ENCODE measurements at places on chromosomes 2 and 18.

DNA sequence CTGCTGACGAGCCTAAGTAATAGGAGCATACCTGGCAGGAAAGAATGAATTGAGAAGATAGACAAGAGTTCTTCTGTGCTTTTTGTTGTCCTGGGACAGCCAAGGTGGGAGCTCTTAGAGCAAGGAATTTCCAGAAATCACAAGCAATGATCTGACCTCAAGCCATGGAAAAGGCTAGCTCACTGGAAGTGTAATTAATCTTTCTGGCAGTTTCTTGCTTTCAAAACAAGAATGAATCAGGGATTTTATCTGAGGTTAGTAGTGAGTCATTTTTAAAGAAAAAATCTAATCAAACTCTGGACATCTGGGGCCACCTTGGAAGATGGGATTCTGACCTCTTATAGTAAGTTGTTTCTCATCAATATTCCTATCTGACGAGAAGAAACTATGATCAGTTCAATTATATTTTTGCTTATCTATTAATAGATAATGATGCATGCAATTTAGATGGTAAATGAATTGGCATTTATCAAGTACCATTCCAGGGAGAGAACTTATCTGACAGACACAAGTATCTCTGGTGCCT lies 98.0 kb downstream of the ADCYAP1 start:
- no peak for DNase-seq

- DNase-seq = no peak
Measured at GRCh38 chr2:3639015-3639630, 18.9 kb upstream of the ALLC start.

DNA sequence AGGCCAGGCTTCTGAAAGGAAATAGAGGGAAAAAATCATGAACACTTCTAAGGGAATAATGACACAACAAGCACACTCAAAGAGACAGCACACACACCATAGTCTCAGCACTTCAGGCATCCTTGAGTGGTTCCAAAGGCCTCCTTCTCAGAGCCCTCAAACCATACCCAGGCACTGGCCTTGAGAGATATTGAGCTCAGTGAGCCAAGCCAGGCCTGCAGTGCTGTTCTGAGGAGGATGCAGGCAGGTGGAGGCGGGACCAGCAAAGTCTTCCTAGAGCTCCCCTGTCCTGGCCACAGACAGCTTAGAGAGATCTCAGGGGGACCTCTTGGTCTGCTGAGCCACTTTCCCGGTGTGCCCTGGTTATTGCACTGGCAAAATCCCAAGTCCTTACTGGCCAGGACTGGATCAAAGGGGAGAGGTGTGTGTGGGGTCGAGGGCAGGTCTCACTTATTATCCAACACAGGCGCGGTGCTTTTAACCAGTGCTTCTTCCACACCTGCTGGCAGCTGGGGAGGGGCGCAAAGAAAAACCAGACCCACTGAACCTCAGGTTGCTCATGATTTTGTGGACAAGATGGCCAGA lies 86.8 kb upstream of the HAAO start:
- no peak for DNase-seq

DNA sequence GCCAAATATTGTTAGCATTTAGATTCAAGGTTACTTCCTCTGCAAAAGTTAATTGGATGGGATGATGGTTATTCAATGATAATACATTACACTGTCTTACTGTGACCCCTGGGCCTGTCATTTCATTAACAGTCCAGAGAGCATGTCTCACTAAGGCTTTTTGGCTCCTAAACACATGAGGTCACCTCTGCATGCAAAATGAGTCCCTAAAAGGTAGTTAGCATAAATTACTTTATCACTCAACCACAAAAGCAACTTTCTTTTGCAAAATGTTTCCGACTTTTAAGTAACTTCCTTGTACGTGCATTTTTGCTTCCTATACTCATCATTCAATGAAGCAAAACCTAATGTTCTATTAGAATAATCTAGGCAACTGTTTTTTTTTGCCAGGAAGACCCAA lies 16.8 kb upstream of the AGFG1 start:
- no peak for DNase-seq

DNA sequence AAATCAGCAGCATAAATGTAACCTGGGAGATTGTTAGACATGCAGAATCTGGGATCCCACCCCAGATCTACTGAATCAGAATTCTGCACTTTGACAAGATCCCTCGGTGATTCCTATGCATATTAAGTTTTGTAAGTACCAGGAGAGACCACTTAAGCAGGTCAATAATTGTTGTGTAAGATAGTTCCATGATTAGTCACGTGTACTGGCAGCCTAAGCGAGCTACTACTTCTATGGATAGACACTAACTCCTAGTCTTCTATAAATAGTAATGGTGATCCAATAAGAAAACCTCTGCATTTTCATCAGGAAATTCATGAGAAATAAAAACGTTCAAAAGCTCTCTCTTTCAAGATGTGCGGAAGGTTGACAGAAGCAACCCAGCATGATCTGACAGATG lies 988.2 kb upstream of the CHAC2 start:
- no peak for DNase-seq

- DNase-seq = no peak
Measured at GRCh38 chr2:136305517-136306192, 187.7 kb upstream of the CXCR4 start.

DNA sequence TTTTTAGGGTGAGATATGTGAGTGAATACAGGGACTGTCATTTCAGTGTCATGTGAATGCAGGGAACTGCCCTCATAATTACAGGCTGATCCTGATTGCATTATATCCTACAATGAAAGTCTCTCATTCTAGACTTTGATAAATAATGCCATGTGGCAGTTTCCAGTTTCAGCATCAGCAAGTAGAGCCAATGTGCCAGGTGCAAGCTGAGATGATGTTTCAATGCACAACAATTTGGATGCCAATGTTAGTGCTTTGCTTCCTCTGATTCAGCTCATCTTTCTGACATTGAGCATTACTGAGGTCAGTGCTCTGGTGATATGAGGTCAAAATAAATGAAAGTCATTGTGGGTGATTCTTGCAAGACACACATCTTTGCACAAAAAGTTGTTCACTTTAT lies 63.7 kb upstream of the TFPI start:
- DNase-seq = no peak

DNA sequence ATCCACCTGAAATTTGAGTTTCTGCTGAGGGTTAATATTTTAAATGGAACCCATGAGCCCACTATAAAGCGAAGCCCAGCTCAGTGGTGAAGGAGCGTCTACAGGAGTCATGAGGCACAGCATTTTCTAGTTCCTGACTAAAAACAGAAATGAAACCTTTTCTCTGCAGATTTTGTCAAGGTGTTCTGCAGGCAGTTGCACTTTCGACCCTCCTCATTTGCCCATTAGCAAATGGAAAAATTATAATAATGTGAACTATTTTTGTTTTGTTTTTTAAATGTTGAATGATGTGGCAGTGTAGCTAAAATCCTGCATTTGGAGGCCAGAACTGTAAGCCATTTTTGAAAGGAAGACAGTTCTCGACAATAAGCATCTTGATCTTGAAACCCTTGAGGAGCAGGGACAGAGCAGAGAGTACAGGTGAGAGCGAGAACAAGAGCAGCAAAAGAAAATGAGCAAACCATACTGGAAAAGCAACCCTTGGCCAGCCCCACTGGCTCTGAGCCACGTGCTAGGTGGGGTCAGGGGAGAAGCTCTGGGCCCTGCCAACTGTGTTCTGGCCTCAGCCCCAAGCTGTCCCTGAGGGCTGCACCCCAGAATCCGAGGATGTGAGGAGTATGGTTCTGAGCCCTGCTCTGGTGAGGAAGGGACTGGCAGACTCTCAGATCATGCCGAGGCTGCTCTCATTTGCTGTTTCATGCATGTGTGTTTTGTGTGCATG lies 26.4 kb upstream of the COPS8 start:
- no peak for DNase-seq

DNA sequence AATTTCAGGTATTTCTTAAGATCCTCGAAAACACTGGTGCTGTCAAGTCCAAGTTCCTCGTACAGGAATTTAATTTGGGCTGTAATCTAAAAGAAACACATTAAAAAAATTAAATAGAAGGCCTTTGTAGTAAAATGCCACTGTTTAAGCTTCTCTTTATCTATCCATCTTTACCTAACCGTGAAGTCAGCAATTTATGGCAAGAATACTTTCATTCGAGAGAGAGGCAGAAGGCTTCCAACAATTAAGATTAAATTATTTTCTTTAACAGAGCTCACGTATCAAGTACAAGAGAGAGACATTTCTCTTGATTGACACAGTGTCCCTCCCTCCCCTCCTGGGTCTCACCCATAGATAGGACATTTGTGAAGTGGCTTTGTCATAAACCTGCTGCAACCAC lies 39.9 kb downstream of the PREPL start:
- no peak for DNase-seq

- no peak for DNase-seq
Measured at GRCh38 chr2:26224095-26224494, 20.3 kb downstream of the HADHA start.

- no peak for DNase-seq
Measured at GRCh38 chr18:68843473-68844089, 45.7 kb downstream of the CCDC102B start.

DNA sequence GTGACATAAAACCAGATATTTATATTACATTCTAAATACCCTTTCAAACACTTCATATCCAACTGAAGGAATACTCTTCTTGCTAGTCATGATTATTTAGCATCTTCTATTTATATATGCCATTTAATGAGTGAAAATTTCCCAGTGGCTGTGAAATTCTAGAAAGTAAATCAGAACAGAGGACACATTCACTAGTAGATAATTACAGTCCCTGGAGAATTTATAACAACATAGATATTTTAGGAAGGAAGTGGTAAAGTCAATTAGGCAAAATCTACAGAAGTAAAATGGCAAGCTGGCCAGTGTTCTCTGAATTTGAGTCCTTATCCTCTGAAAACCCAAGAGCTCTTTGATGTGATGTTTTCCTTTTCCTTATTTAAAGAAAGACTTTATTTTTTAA lies 121.8 kb downstream of the PMAIP1 start:
- no peak for DNase-seq

- DNase-seq = no peak
Measured at GRCh38 chr2:11758647-11759046, 12.2 kb downstream of the LPIN1 start.

- DNase-seq = no peak
Measured at GRCh38 chr2:232282508-232283055, 96.0 kb upstream of the ALPP start.

DNA sequence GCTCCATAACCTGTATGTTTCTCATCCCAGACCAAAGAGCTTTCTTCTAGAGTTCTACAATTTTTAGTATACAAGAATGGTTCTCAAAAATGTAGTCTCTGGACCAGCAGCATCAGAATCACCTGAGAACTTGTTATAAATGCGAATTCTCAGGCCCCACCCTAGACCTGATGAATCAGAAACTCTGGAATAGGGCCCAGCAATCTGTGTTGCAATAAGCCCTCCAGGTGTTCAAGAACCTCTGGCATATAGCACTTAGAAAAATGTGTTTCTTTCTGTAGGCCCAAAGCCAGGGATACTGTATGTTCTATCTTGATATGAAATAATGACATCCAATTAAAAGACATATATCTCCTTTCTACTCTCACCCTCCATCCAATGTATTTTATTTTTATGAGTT lies 10.4 kb downstream of the PAIP2B start:
- DNase-seq = no peak

GRCh38 chr2:3042601-3043585 lies 334.7 kb downstream of the EIPR1 start:
- DNase-seq = no peak

- no peak for DNase-seq
Measured at GRCh38 chr2:675051-675450, 2.2 kb downstream of the TMEM18 start.

DNA sequence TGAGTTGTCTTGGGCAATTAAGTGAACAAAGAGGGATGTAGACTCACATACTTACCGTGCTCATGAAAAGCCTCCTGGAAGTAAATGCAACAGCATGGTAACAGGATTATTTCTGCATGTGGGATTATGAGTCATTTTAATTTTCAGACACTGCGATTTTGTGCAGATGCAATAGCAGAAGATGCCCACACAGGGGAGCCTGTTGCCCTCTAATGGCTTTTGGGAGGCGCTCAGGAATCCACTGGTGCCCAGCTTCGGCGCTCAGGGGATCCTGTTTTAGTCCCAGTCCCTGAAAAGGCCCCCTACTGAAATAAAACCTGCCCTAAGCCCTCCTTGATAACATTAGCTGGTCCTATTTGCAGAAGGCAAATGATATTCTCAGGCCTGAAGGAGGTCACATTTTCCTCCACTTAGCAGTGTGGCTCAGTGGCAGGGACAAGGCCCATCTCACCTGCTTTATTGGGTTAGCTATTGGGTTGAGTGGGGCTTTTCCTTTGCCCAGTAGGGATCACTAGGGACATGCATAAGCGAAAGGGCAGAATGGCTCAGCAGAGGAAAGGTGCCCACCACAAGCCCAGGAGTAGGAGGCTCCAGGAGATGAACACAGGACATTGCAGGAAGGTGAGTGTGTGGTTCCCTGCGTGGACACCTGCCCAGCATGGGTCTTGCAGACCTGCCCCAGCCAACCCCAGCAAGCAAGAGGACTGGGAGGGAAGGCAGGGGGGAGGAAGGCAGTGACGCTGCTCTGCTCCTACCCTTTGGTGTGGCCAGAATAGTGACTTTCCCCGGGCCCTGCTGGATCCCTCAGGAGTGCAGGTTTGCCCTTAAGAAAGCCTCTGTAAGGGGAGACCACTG lies 26.5 kb upstream of the KCNS3 start:
- peak; percentile 48 for DNase-seq

GRCh38 chr2:71610671-71611070 lies 157.3 kb downstream of the DYSF start:
- no peak for DNase-seq

DNA sequence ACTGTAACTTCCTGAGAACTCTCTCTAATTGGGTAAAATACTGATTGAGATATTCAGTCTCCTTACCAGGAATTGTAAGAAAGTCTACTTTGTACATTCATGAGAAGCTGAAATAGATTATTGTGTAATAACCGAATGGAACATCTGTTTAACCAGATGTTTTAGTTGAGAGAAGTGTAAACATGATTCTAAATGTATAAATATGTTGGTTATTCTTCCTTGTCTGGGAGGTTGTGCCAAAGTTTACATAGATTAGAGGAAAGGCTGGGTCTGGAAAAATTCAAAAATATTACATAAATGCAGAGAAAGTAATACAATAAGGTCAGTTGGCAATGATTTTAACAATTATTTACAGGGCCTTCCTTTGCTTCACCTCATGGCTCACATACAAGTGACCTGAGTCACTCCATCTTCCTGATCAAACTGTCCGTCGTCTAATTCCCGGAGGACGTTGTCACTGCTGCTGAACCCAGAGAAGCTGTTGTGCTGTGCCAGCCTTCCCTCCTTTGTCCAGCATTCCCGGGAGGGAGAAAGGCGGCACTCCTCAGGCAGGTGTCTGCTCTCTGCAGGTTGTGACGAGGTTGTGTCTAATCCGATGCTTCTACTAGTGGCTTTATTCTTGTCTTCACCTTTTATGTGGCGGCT lies 55.9 kb downstream of the MOB4 start:
- no peak for DNase-seq

- no peak for DNase-seq
Measured at GRCh38 chr2:221377597-221377996, 194.5 kb downstream of the EPHA4 start.

- DNase-seq = peak; percentile 54
Measured at GRCh38 chr2:31414601-31415241, at the start of gene XDH. Gene XDH, minus strand, starts transcription at chr2:31414742. Its CDS starts 76 bp downstream, at chr2:31414666.
